ENCODE measurements at places on chromosomes 7 and 10.

GRCh38 chr10:24287559-24288195, 78.7 kb downstream of the KIAA1217 start:
- no peak for DNase-seq

DNA sequence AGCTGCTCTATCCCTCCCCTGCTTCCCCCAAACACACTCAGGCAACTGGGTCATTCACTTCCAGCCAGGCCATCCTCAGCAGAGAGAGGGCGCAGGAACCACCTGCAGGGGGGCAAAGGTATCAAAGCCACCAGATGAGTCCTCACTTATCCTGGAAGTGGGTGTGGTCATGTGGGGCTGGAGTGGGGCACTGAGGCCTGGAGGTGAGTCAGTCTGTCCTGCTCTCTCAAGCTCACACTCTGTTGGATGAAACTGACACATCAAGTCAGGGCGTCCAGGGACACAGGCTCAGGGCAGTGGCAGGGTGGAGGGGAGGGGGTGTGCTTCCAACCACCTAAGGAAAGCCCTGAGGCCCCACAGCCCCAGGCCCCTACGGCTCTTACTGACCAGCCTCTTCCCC, 8.0 kb upstream of the ELFN1 start:
- no peak for DNase-seq

DNA sequence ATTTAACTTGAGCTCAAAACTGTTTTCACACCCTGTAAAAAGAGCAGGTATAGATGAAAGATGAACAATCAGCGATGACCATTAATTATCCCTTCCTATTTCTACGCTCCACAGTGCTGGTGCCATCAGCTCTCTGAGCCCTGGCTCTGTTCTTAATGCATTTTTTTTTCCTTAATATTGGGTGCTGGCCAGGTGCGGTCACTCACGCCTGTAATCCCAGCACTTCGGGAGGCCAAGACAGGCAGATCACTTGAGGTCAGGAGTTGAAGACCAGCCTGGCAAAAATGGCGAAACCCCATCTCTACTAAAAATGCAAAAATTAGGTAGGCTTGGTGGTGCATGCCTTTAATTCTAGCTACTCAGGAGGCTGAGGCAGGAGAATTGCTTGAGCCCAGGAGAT, 4.2 kb downstream of the STEAP4 start:
- no peak for DNase-seq

DNA sequence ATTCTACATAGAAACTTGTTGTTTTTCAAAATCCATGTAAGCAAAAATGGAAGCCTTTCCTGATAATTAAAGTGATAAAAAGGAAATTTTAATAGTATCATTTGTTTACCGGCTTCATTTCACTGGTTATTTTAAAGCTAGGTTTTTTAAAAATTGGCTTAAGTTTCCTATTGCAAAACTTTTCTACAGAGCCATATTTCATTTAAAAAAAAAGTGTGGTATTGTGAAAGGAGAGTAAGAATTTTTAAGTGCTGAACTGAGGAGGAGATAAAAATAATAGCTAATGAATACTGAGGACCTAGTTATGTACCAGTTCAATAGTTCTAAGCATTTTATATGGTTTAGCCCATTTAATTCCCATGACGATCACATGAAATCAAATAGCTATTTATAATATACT, 172.2 kb upstream of the COL1A2 start:
- no peak for DNase-seq

DNA sequence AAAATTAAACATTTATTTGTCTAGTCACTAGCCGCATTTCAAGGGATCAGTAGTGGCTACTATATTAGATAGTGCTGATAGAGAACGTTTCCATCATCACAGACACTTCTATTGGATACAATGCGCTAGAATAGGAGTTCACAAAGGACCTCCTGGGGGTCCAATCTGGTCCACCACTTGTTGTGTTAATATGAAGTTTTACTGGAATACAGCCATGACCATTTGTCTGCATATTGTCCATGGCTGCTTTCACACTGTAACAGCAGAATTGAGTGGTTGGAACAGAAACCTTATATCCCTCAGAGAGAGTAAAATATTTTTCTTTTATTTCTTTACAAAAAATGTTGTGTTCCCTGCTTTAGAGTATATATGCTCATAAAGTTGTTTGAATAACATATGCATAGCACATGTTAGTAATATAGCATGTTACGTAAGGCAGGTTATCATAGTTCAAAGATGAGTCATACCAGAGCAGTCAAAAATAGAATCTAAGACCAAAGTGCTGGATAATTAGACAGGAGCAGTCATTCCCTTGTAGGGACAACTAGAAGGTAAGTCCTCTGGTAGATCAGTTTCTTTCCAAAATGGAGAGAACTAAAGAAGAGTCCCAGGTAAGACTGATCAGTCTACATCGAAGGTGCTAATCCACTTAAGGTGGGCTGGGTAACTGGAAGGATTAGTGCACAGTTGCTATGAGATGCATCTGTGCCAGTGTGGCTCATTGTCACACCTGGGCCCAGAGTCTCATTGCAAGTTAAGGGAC, 14.9 kb downstream of the BZW2 start:
- DNase-seq, result no peak

DNA sequence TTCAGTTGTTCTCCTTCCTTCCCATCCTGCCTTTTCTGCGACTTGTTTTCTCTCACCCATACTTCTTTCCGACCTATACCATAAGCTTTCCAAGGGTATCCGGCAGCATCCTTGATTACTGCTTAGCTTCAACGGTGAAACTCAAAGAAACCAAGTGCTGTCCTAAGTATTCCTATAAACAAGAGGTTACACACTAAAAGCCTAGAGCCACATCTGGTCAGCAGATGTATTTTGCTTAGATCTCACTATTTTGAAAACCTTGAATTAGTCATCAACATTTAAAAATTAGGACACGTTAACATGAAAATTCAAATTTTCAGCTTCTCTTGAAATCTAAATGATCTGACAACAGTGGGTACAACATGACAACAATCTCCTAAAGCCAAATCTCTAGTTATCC, 20.0 kb downstream of the ARHGAP21 start:
- no peak for DNase-seq

DNA sequence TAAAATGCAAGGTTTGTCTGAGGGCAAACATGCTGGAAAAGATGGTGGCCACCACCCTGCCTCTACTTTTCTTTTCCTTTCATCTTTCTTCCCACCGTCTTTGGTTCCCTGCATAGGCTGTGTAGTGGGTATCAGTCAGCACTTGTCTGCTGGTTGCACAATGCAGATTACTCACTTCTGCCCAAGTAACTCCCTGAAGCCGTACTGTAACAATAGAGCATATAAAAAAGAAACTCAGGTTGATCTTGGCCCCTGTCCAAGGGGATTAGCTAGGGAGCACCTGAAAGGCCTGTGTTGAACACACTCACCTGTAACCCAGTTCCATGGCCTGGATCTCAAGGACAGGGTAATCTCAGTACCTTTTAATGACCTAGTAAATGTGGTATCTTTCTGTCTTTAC, 533.0 kb upstream of the GALNT17 start:
- DNase-seq, result no peak

- DNase-seq, result no peak
Observed at GRCh38 chr7:48224042-48224441, 52.8 kb downstream of the ABCA13 start.

- DNase-seq, result no peak
Observed at GRCh38 chr10:80154978-80155695, 22.6 kb downstream of the PLAC9 start.

GRCh38 chr7:152674860-152675758, 832 bp downstream of the XRCC2 start:
- DNase-seq, result no peak

DNA sequence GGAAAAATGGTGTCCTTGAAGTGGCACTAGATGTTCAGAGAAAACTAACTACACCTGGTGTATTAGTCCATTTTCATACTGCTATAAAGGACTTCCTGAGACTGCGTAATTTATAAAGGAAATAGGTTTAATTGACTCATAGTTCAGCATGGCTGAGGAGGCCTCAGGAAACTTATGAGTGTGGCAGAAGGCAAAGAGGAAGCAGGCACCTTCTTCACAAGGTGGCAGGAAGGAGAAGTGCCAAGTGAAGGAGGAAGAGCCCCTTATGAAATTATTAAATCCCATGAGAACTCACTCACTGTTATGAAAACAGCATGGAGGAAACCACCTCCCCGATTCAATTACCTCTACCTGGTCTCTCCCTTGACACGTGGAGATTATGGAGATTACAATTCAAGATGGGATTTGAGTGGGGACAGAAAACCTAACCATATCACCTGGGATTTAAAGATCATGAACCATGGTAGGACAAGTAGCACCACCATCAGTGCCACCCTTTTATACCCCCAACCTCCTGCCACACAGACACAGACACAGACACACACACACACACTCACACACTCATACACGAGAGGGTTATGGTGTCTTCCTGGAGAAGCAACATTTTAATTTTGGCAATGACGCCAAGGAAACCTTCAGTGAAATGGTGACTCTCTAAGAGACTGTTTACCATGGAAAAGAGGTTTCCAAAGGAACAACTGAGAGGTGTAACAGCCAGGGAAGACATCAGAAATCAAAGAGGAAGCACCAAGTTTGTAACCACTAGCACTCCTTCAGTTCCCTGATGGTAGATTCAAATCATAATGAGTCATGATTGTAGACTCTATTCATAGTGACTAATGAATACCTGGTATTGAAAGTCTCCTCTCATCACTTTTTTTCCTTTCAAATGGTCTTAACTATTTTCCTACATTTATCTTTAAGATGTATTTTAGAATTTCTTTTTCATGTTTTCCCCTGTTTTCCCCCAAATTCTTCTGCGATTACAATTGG, 41.8 kb upstream of the WNT16 start:
- DNase-seq, result no peak

GRCh38 chr7:131145770-131146169, 181.9 kb upstream of the MKLN1 start:
- no peak for DNase-seq

DNA sequence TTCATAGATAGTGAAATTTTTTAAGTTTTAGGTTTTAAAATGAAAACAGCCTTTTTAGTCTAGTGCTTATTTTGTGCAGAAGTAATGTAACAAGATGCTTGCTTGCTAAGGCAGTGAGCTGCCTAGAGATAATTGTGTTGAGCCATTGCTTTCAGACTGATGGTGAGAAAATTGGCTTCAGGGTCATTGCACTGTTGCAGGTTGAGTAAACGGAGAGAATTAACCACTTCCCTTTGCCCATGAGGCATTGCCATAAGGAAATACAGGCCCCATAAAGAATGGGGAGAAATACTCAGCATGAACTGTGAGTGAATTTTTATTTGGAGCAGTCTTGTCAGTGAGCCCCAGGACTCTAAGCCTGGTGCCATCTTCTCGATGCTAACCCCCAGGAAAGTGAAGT, 140.5 kb downstream of the LRRC4 start:
- DNase-seq, result no peak

DNA sequence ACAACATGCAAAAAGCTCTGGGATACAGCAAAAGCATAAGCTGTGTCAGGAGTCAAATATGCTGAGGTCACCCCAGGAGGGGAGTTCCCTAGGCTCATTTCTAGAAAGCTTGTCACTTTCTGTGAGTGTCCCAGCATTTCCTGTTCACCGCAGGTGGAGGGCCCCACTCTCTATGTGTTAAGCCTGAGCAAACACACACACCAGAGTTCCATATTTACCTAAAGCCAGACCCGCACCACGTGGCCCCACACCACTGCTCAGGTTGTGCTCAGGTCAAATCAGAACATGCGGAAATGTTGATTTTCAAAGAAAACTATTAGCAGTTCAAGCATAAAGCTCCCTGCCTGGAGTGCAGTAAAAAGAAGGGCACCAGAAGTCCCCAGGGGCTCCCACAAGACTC, 259.6 kb upstream of the PPP2R2D start:
- DNase-seq, result no peak

- no peak for DNase-seq
Observed at GRCh38 chr7:154584352-154585252, 418.3 kb downstream of the PAXIP1 start.

- no peak for DNase-seq
Observed at GRCh38 chr10:91617072-91617609, 15.7 kb downstream of the PPP1R3C start.

DNA sequence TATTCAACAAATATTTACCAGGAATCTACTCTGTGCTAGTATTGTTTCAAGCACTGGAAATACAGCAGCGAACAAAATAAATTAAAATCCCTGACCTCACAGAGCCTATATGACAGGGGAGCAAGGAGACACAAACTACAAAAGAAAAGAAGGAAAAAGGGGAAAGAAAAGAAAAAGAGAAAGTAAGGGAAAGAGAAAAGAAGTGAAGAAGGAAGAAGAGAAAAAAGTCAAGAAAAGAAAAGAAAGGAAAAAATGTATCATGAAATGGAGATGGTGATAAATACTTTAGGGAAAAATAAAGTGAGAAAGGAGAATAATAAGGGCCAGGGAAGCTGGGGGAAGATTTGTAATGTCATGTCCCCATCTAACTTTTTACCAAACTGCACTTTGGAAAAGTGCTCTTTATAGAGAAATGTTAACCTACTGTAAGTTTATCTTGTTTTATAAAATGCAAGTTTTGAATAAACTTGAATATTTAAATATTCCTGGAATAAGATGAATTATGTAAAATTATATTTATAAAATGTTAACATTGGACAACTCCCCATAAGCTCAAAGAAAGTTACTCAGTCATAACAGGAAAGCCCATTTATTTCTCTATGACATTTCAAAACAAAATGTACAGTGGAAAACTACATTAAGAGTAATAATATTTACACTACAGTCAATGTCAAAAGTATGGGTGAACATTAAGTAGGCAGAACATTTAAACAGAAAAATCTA, 14.7 kb downstream of the C10orf88 start:
- DNase-seq, result no peak

DNA sequence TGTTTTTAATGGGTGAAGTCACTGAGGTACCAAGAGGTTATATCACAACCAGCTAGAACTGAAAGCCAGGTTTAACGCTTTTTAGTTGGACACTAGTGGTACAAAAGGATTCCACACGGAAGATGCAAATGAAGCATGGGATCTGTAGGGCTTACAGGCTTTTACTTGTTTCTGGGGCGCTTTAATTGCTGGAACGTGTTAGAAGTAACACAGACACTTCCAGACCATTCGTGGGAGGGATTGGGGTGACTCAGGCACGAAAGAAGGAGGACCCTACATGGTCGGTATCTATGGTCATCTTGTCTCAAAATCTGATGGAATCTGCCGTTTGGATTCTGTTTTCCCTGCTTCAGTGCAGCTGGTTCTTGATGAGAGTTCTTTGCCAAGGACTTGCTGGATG, 1.0 kb downstream of the YKT6 start:
- DNase-seq, result no peak

DNA sequence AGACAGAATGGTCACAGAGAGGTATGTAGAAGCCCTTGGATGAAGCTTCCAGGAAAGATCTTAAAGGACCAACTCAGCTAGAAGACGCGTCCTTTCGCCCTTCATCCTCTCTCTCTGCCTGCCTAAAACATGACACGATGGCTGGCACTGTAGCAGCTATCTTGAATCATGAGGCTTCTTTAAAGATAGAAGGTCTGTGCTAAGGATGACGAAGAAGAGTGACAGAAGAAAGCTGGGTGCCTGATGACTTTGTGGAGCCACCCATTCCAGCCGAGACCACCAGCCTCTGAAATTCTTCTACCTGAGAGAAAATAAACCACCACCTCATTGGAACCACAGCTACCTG, 25.5 kb downstream of the WDR86 start:
- DNase-seq, result no peak

GRCh38 chr10:77455561-77455960, 182.0 kb downstream of the KCNMA1 start:
- DNase-seq, result no peak

- no peak for DNase-seq
Observed at GRCh38 chr10:7027237-7027912, 383.5 kb downstream of the SFMBT2 start.
